ENCODE measurements at places on chromosomes 16 and 17.
A peak's percentile ranks its signal among the peaks of the same experiment; 100 is the strongest.

DNA sequence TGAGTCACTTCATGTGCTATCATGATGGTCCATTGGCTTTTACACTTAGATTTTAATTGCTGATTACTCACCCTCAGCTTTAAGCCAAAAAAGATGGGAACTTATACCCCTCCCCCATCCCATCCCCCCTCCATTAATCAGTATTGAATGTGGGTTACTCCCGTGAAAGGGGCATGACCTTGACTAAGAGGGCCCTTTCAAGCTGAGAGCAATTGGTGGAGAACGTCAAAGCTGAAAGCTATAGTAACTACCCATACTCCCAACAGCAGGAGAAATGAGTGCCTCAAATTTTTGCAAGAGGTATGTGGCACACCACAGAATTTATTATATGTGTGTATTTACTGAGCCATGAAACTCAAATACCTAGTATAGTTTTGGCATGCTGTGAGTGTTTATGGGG, 99.7 kb upstream of the CDH8 start:
- no peak for DNase-seq

DNA sequence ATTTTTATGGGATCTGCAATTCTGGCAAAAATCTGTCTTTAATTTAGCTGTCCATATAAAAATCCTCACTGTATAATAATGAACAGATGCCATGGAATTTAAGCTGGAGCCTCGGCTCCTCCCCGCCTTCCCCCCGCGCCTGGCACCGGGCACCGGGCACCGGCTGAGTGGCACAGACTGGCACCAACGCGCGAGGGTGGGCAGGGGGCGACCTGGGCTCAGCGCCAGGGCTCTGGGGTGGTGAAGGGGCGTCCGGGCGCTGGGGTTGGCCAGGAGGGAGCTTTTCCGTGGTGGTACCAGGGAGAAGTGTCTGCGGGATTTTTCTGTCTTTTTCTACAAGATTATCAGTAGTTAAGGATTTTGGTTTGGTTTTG, 9.1 kb downstream of the NEUROD2 start:
- no peak for DNase-seq

DNA sequence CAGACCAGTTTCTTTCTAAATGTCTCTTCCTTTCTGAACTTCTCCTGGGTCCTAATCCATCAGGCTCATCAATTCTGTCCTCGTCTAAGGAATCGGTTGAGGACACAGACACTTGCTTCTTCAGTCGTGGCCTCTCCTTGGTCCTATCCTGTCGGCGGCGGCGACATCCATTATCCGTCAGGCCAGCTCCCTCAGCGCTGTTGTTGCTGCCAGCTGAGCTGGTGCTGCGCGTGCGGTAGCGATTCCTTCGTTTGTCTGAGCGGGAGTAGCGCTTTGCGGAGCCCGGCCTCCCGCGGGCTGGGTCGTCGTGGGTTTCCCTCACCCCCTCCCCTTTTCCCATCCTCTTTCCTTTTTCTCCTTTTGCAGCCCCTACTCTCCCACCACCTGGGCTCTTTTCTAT, 3.8 kb downstream of the SMG6 start:
- no peak for DNase-seq

GRCh38 chr16:49463529-49463928, 89.9 kb downstream of the C16orf78 start:
- peak; percentile 44 for DNase-seq

GRCh38 chr16:81810361-81810760, 31.3 kb downstream of the PLCG2 start:
- DNase-seq = no peak

GRCh38 chr16:23786964-23787561, 32.2 kb downstream of the CHP2 start:
- no peak for DNase-seq

GRCh38 chr17:80072410-80072809, 29.0 kb upstream of the GAA start:
- DNase-seq = no peak

DNA sequence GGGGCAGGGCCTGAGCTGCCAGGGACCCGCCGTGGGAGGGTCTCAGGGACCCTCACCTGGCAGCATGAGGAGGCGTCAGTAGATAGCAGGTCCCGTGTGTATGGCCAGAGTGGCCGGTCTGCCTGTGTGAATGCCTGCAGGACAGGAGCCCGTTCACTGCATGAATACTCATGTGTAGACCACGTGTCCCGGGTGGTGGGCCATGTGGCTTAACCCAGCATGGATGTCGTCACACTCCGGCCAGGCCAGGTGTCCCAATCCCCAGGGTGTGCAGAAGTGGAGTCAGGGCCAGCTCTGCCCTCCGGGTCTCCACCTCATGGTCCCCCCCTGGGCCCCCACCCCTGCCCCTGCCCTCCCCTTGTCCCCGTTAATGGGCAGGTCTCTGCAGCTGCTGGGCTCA, 53.7 kb downstream of the BAHCC1 start:
- DNase-seq = no peak

DNA sequence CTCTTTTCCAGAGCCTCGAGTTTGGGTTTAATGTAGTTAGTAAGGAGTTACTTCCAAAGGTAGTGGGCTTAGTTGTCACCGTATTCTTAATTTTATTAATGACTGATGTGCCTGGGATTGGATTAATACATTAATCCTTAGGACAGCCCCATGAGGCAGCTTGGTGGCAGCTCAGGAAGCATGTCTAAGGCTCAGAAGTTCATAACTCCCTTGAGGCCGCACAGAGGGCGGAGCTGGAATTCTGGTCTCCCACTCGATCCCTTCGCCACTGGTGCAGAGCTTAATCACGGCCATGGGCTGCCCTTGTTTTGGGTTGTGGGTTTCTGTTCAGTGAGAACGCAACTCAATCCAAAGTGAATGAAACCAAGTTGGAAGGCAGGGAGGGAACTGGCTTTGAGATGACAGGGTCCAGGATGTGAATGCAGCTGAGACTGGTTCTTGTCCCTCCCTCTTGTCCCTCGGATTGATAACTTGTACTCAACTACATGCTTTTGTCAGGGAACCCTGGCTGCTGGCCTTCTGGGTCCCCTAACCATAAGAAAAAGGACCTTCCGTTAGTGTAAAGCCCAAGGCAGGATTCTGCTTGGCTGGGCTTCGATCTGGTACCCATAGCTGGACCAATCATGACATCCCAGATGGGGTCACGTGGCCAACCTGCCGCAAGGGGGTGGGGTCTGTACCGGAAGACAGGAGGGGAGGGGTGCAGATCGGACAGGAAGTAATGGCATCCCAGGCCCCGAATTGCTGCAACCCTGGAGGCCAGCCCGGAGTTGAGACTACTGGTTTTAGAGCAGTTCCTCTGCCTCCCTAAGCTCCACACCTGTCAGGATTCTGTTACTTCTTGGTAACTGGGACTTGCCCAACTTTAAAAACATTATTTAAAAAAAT, 45.4 kb downstream of the SNX20 start:
- DNase-seq = no peak

DNA sequence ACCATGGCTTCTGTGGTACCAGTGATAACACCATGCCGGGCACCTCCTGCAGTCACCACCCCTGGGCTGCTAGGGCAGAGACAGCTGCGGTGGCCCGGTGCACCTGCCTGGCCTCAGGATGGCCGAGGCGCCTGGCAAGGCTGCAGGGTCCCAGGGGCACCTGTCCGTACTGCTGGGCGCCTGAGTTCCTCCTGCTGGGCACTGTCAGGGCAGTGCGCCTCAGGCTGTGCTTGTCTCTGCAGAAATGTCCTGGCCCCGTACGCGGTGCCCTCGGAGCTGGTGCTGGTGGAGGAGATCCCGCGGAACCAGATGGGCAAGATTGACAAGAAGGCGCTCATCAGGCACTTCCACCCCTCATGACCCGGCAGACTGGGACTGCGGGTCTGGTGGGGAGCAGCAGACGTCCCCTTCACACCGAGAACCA, 17.7 kb upstream of the CDH15 start:
- DNase-seq = no peak

- no peak for DNase-seq
Observed at GRCh38 chr16:11688520-11688886, 20.2 kb downstream of the SNN start.

- peak; percentile 79 for DNase-seq
Observed at GRCh38 chr17:4945176-4945943, 3.0 kb downstream of the PFN1 start.

DNA sequence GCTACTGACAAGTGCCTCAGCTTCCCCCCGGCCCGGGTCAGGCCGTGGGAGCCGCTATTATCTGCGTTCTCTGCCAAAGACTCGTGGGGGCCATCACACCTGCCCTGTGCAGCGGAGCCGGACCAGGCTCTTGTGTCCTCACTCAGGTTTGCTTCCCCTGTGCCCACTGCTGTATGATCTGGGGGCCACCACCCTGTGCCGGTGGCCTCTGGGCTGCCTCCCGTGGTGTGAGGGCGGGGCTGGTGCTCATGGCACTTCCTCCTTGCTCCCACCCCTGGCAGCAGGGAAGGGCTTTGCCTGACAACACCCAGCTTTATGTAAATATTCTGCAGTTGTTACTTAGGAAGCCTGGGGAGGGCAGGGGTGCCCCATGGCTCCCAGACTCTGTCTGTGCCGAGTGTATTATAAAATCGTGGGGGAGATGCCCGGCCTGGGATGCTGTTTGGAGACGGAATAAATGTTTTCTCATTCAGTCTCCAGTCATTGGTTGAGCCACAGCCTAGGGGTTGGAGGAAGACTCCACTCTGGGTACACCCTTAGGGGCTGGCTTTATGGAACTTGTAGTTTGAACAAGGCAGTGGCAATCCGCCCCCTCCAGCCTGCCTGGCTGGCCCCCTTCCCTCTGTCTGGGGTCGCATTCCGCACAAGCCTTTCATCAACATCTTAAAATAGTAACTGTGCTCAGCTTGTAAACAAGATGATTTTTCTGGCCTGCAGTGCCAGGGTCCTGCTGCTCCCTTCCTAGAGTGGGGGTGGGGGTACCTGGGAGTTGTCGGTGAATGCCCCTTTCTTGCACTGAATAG, 4.1 kb downstream of the SYNGR2 start:
- DNase-seq = peak; percentile 83

- DNase-seq = no peak
Observed at GRCh38 chr16:53881371-53881770, 177.4 kb downstream of the FTO start.

DNA sequence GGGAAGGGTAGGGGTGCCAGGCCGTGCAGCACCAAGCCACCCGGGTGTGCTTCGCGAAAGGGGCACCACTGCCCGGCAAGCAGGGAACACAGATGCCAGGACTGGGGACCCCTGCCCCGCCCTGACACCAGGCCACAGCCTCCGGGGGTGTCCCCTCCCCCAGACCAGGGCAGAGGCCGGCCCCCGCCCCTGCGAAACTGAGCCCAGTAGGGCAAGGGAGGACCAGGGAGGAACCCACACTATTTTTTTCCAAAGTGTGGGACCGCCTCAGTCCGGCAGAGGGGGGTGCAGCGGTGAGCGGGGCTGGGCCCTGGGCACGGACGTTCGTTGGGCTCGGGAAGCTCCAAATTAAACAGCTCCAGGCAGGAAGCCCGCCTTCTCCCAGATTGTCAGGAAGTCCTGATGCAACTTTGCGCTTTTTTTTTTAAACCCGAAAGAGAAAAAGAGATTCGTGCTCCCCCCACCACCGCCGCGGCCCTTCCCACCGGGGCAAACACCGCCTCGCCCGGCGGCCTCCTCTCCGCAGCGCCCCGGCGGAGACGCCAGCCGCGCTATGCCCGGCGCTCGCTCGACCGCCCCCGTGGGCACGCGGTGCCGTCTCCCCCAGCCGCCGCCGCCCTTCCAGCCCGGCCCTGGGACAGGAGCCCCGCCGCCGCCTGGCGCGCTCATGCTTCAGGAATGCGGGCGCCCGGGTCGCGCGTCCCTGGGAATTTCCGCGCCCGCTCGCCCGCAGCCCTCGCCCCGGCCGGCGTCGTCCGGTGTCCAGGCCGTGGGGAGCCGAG, 755 bp downstream of the PIEZO1 start:
- DNase-seq = peak; percentile 88

DNA sequence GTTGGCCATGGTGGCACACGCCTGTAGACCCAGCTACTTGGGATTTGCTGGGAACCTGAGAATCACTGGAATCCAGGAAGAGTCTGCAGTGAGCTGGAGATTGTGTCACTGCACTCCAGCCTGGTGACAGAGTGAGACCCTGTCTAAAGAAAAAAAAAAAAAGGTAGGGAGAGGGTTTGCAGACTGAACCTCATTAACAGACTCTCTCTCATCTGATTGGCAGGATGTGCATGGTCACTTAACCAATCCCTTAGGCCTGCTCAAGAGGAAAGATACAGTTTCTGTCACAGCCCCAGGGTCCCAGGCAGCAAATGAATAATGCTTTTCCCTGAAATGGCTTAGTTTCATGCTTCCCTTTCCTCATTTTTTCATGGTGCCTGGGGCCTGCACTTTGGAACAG, 160.5 kb upstream of the KCNJ16 start:
- no peak for DNase-seq

DNA sequence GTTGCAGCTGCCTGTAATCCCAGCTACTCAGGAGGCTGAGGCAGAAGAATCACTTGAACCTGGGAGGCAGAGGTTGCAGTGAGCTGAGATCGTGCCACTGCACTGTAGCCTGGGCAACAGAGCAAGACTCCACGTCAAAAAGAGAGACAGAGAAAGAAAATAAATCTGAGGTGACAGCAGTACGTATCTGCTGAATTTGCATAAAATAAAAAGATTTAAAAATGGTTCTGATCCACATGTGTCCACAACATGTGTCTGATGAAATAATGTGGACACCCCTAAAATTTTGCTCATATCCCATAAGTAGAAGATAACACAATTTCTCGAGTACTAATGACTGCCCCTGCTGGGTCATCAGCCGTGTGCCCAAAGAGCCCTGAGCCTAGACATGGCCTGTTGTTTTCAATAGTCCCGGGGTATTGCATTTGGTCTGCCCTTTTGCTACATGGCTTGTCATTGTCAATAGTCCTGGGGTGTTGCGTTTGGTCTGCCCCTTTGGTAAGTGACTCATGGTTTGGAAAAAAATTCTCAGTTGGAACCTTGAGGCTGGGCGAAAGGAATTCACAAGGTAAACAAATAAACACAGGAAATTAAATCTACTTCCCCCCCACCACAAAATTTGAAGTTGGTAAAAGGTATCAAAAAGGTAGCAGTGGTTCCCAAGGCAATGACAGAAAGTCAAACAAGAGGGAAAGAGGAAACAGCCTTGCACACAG, 434.6 kb upstream of the MAF start:
- no peak for DNase-seq

DNA sequence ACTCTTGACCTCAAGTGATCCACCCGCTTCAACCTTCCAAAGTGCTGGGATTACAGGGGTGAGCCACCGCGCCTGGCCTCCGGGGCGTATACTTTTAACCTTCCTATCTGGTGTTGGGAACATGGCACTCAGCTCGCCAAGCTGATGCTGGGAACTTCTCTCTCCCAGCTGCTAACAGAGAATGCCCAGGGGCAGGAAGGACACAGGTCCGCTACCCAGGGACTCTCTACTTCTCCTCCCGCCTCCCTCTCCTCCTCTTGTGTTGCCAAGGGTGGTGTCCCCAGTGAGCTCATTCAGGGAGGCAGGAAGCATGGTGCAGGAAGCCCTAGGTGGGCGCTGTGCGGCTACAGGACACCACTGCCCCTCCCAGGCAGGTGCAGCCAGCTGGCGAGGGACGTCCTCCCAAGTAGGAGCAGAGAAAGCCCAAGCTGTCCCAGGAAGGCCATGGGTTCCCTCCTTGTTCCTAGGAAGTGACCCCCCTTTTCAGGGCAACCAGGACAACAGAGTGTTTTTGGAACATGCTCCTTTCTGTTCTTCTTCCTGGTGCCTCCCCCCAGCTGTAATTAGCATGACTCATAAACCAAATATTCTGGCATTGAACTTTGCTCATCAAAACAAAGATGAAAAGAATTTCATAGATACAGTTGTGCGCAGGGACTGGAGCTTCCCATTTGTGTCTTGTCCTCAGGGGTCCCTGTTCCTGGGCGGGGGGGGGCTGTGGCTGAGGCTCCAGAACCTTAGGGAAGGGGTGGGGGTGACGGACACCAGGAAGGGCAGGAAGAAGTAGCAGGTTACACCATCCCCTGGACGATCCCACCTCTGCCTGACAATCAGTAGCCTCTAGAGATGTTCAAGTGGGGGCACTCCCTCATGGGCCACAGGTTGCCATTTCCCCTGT, 2.7 kb downstream of the C1QTNF1 start:
- DNase-seq = peak; percentile 46

Measured in stomach (tissue), 19 donors.